Kidney epithelial cell (primary cell): ENCODE measurements at places on chromosomes 1 and 21. TPM values are rescaled to one million over a fixed set of nuclear protein-coding genes. Genes with fewer than 3 reads are reported as not detected.

Gene UQCRHL
- 1.8 and 1.9 TPM in 2 replicates for total RNA-seq

Gene LCE2C
- total RNA-seq, result not detected in 2 replicates

Gene FMO3
- total RNA-seq, result not detected in 2 replicates

Gene MPL
- total RNA-seq, result not detected in 2 replicates

Gene ZSCAN20
- total RNA-seq, result 7.1 and 9.2 TPM in 2 replicates

Gene SELP
- not detected in 2 replicates for total RNA-seq

Gene PTPN14
- total RNA-seq, result 30.7 and 37.4 TPM in 2 replicates

Gene RHCE
- total RNA-seq, result 0.08 and 0.27 TPM in 2 replicates

Gene HAO2
- total RNA-seq, result not detected in 2 replicates

Gene CELA3B
- total RNA-seq, result not detected in 2 replicates

Gene CHIA
- total RNA-seq, result not detected in 2 replicates

Gene TRAF3IP3
- not detected in 2 replicates for total RNA-seq

Gene PERM1
- 0.34 TPM in 1 of 2 replicates, not detected in the other for total RNA-seq

Gene CCDC185
- not detected in 2 replicates for total RNA-seq

Gene CFHR2
- not detected in 2 replicates for total RNA-seq

Gene AIM2
- total RNA-seq, result not detected in 2 replicates

Gene NUDT17
- total RNA-seq, result 1.9 and 2.5 TPM in 2 replicates

Gene ANKRD45
- 0.55 and 0.67 TPM in 2 replicates for total RNA-seq

Gene CRYAA
- not detected in 2 replicates for total RNA-seq

Gene NPR1
- total RNA-seq, result 2.0 and 2.1 TPM in 2 replicates

Gene CELA3A
- total RNA-seq, result not detected in 2 replicates

Gene DSCAM
- total RNA-seq, result 0.21 and 0.48 TPM in 2 replicates

Gene PDC
- total RNA-seq, result not detected in 2 replicates

Gene RORC
- total RNA-seq, result 0.17 TPM in 1 of 2 replicates, not detected in the other

Gene ZSWIM5
- 0.62 and 0.84 TPM in 2 replicates for total RNA-seq

Gene SLC30A2
- total RNA-seq, result 0.48 and 0.75 TPM in 2 replicates

Gene DISP3
- total RNA-seq, result 0.17 and 0.68 TPM in 2 replicates

Gene PLA2G2C
- not detected in 2 replicates for total RNA-seq

Gene BRINP2
- 0.07 TPM in 1 of 2 replicates, not detected in the other for total RNA-seq

Gene EXO1
- 3.2 and 4.4 TPM in 2 replicates for total RNA-seq

Gene RAB25
- total RNA-seq, result 30.4 and 46.0 TPM in 2 replicates

Gene PGLYRP3
- not detected in 2 replicates for total RNA-seq

Gene CFAP45
- total RNA-seq, result 0.21 and 2.0 TPM in 2 replicates

Gene LRRN2
- total RNA-seq, result 7.6 and 10.8 TPM in 2 replicates

Gene FCAMR
- not detected in 2 replicates for total RNA-seq

Gene PRDM16
- 1.4 and 5.6 TPM in 2 replicates for total RNA-seq

Gene UBL4B
- not detected in 2 replicates for total RNA-seq

Gene GOLT1A
- 5.0 and 9.2 TPM in 2 replicates for total RNA-seq

Gene TRIM17
- total RNA-seq, result 4.6 and 6.1 TPM in 2 replicates

Gene CLDN19
- 0.08 and 2.5 TPM in 2 replicates for total RNA-seq

Gene HSPB7
- total RNA-seq, result 0.07 TPM in 1 of 2 replicates, not detected in the other

Gene TNFRSF14
- 14.7 and 16.8 TPM in 2 replicates for total RNA-seq

Gene NBL1
- total RNA-seq, result 71.0 and 76.7 TPM in 2 replicates

Gene FAM167B
- total RNA-seq, result 2.7 TPM in 1 of 2 replicates, not detected in the other

Gene IGSF5
- total RNA-seq, result 0.17 and 0.48 TPM in 2 replicates

Gene ATP6V1G3
- not detected in 2 replicates for total RNA-seq

Gene EPHA10
- total RNA-seq, result 0.13 and 0.55 TPM in 2 replicates

Gene MFAP2
- total RNA-seq, result 58.2 and 64.0 TPM in 2 replicates

Gene SLAMF9
- total RNA-seq, result not detected in 2 replicates

Gene SPATA17
- total RNA-seq, result 0.63 and 1.8 TPM in 2 replicates

Gene HSD3B1
- total RNA-seq, result not detected in 2 replicates
